Fibroblast of mammary gland (primary cell): ENCODE measurements at places on chromosomes 2 and 18.

DNA sequence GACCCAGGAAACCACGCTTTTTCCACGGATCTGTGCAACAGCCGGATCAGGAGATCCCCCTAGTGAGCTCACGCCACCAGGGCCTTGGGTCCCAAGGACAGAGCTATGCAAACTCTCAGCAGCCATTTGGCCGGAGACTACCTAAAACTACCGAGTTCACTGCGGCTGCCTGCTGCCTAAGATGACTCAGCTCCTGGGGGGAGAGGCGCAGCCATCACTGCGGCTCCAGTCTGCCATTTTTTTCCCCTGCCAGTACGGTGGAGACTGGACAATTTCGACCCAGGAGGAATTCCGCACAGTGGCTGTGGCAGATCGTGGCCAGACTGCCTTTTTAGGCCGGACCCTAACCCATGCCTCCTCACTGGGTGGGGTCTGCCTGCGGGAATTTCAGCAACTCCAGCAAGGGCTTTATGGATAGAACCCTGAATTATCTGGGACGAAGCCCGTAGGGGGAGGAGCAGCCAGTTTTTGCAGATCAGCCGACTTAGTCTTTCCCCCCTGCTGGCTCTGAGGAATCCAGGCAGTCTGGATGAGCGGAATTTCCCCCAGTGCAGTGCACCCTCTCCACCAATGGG lies 424.9 kb upstream of the UBE2E3 start:
- DNase-seq = no peak

DNA sequence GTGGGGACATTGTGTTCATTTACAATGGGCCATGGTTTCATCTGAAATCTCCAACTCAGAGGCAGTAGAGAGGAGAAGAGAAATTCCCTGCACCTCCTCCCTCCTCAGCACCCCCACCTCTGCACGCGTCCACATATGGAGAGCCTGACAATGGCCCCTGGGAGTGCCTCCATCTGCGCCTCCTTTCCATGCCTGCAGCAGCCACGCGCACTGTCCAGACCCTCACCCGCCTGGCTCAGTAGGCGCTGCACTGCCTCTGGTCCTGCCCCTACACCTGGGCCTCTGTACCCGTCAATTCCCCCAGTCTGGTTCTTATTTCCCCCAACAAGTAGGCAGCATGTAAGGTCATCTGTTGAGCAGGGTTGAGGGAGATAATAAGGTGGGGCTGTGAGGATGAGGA lies 23.8 kb downstream of the MPHOSPH10 start:
- no peak for DNase-seq

DNA sequence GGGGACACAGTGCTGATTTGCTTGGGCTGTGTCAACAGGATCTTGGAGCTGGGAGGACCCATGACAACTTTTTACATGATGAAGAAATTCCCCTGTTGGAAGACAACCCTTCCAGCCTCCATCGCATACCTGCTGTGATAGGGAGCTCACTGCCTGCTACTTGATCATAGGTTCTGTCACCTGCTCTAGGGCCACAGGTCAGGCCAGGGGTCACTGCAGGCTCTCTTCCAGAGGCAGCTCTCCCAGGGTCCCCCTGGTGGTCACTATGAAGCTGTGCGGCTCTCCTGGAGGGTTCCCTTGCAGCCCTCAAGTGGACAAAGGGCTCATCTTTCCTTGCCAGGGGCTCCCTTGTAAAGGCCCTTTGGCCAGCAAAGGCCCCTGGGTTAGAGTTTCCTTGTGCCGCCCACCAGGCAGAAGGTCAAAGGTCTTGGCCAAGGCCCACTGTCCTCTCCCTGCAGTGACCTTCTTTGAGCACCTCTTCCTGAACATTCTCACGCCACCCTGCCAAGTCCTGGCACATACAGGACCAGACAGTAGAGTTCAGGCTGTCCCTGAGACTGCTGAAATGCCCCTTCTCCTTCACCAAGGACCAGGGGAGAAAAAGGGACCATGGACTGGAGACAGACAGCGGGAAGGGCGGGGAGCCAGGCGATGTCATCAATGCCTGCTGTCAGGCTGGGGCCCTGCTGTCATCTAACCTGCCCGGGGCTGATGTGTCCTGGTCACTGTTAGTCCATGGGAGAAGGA lies 345.1 kb downstream of the DYSF start:
- DNase-seq = peak; percentile 41

DNA sequence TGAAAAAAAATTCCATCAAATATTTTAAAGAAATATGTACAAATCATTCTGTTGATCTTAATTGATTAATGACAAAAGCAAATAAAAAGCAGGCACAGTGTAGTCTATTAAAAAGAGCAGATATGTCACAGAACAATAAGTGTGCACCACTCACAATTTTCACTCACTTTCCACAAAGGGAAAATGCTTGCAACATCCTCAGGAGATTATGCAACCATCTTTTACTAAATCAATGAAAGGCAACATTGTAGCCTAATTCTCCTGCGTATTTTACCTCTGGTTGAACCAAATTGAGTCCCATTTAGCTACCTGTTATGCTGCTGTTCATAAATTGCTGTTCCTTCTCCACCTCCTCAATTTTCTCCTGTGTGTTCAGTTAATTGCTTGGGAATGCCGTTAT lies 1346.8 kb upstream of the PIK3C3 start:
- no peak for DNase-seq

DNA sequence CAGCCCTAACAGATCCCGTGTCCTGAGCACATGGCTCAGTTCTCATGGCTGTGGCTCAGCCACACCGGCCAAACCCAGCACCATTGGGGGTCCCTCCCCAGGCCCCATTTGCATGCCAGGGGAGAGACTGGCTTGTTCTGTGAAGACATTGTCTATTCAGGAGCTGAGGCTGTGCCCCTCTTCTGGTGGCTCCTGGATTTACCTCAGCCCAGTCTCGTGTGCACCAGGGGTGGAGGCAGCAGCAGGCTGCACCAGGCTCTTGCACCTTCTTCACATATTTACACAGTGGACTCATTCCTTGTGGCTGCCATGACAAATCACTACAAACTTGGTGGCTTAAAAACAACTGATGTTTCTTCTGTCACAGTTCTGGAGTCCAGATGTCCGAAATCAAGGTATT lies 92.4 kb upstream of the ITGA6 start:
- DNase-seq = no peak

DNA sequence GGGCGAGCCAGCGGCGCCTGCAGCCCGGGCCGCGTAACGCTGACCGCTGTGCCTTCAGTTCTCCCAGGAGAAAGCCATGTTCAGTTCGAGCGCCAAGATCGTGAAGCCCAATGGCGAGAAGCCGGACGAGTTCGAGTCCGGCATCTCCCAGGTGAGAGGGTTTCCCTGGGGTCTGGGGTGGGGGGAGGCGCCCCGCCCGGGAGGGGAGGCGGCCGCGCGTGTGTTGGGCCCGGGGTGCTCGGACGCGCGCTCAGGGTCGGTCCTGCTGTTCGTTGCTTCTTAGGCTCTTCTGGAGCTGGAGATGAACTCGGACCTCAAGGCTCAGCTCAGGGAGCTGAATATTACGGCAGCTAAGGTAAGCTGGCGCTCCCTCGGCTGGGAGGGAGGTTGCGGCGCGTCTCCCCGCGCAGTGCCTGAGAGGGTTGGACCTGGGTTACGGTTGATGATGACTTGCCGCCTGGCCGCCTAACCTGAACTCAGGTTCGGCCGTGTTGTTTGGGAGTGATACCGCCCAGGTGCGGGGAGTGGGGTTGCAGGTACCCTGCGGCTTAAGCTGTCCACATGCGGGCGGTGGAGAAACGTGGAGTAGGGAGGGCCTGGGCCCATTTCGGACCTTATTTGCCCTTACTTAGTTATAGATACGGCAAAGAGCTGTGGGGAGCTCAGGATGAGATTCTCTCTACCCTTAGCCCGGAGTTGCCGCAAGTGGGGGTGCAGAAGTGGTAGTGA lies 638 bp downstream of the RPS7 start:
- DNase-seq = no peak

DNA sequence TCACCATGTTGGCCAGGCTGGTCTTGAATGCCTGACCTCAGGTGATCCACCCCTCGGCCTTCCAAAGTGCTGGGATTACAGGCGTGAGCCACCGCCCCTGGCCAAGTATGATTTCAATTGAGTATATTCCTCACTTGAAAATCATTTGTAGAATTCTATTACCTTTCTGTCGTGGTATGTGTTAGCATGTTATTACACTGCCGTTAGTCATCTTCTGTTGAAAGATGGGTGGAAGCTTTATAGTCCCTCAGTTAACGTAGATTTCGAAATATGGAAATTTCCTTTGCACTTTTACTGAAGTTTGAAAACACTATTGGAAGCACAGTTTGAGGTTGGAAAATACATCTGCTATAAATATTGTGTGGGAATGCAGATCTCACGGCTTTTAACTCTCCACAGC lies 14.7 kb downstream of the NIFK start:
- peak; percentile 96 for DNase-seq

DNA sequence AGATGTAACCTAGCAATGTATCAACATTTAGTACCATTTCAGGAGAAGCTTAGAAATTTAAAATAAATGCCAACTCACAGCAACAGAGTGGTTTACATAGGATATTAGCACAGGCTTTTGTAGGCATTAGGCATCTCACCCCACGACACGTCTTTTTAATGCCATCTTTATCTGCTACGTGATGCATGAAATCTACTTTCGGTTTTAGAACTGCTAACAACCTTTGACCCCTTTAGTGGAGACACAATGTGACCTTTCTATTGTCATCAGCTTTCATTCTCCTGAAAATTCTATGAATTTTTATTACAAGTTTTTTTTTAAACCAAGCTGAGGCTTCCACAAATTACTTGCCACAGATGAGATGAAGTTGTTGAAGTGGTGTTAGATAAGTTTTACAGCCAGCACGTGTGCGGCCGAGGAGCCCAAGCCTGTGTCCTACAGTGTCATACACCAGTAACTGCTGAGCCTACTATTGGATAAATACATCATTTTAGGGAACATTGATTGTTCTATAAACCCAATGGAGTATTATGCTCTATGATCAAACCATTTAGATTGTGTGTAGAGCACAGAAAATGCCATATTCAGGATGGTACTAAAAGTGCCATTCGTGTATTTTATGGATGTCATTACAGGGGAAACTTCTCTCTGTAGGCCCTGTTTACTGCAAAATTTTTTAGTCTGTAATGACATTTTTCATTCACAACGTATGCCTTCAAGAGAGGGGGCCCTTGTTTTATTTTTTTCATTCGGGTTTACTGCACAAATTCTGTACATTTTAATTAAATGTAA lies 151.6 kb downstream of the PTGR3 start:
- no peak for DNase-seq

DNA sequence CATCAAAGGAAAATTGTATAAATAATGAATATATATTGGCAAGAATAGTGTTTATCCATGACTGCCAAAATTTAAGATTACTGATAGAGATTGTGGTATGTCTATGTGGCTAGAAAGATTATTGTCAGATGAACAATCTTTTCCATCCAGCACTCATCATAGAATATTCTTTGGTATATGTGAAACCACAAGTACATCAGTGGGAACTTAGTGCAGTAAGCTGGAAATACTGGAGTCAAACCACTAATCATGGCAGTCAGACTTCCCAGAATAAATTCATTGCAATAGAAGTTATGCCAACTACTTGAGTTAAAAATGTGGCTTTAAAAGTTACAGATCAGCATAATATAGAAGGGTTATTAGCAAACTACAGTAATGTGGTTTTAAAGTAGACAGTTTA lies 310.3 kb downstream of the GULP1 start:
- peak; percentile 65 for DNase-seq

DNA sequence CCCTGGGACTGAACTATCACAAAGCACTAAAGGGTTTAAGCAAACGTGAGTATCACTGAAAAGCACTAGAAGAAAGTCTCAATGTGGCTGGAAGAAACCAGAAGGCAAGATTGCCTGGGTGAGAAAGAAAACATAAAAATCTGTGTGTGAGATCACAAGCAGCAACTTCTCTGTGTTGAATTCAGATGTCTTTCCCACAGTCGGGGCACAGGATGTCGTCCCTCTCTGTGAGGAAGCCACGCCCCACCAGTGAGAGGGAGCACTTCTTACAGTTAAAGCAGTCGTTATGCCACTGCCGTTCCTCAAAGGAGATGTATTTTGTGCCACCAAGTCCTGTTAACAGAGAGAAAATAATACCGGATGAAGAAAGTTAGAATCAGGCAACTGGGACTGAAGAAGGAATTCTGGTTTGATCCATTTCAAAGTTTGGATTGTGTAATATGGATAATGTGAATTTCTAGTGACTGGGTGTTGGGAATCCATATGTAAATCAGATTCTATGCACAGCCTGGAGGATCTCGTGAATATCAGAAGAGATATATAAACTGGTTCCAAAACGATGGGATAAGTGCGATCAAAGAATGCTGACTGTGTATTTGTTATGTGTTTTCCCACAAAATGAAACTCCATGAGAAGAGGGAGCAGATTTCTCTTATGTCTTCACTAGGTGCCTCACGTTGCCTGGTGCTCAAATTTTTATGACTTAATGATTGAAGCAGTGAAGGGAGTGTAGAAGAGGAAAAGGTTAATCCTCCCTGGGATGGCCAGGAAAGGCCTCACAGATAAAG lies 24.0 kb downstream of the C2orf49 start:
- DNase-seq = no peak

DNA sequence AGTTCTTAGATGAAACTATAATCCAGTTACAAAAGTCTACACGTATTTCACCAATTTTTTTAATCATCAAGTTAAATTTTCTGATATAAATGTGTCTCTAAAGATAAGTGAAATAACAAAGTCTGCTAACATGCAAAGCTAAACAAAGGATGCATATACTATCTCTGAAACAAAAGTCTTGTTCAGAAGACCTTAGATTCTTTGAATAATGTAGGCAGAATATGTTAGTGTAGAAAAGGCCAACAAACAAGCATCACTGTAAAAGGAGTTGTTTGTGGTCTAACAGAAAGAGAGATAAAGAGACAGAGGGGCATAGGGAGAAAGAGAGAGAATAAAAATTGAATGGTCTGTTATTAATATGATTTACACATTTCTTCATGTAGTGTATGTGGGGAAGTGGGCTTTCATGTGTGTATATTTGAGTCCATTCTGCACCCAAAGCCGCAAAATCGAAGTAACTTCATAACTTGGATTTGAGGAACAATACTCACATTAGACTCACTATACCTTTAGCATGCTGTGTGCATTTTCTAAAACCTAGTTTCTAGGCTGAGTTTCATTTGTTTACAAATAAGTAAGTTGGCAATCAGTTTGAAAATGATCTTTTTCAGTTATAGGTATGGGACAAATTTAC lies 734.8 kb upstream of the REG3G start:
- no peak for DNase-seq

- DNase-seq = no peak
Measured at GRCh38 chr2:36432479-36432878, 76.9 kb downstream of the CRIM1 start.

DNA sequence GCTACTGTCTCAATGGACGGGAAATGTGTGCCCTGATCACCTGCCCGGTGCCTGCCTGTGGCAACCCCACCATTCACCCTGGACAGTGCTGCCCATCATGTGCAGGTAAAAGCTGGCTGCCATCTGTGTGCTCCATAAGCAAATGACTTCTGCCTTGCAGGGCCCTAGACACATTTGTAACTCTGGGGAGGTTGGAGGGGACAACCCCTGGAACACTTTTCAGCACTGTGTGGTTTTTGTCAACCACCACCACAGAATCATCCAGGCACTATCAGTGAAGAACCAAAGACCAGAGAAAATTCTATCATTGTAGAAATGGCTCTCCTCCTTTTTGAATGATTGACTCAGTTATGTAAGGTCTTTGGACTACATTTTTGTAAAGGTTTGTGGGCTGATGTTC lies 84.3 kb downstream of the FEZ2 start:
- DNase-seq = no peak

- DNase-seq = peak; percentile 81
Measured at GRCh38 chr2:24253303-24253919, 78.6 kb downstream of the FAM228A start.
